ENCODE measurements at places on chromosomes 6 and 20. TPM values are rescaled to one million over a fixed set of nuclear protein-coding genes. Genes with fewer than 3 reads are reported as not detected.

DNA sequence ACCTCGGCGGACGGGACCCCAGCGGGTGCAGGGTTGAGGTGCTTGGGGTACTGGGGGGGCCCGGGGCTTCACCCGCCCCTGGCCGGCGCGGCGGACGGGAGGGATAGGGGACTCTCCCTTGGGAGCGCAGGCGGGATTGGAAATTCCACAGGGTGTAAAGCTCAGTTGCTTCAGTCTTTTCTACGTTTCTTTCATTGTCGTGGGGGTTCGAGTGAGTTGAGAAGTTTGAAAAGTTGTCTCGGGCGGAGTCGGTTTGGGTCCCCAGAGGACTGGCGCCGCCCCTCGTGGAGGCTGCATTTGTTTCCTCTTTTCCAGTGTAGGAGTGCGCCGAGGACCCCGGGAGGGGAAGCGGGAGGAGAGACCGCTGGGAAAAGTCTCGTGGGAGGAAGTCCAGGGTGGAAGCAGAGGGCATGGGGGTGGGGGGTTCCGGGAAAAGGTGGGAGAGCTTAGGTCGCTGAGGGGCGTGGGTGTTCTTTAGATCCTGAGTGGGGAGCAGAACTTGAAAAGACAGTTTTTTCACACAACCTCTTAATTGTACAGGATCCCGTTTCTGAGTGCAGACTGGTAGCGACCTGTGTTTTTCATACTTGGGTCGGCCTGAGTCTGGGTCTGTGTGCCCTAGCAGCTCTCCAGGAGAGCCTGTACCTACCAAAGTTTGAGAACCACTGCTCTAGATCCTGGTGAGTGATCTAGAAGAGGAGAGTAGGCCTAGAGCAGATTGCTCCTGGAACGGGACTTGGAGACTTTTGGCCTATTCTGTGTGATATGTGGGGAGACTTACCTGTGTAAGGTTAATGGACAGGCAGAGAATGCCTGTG is 495 bp downstream of the FAM83B start:
- peak; percentile 33 for DNase-seq

DNA sequence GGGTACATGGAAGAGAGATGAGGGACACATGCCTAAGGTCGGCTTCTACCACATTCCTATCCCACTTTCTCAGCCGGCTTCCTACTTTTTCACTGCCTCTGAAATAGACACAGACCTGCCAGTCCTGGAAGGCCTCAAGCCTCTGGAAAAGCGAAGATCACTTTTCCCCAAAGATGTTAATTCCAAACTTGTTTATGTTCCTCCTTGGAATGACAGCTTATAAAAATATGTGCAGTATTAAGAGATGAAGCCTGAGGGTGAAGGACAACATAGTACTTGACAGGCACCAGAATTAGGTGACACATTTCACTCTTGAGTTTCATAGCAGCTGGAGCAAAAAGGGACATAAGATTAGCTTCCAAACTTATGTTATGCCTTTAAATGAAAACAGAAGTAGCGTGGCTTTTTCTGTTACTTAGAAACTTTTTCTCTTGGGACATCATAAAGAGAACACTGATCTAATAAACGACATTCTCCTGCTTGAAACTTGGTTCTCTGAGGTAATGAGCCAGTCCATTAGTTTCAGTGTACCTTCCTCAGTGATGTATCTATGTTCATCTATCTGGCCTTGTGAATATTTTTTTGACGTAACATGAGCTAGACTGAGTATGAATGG is 25.3 kb downstream of the FOXO3 start:
- no peak for DNase-seq
- peaks cover 2% of the 10 kb centered on the region for H3K36me3 ChIP-seq
- no peaks in the 10 kb centered on the region for H3K27me3 ChIP-seq
- H3K4me3 ChIP-seq: no peak overlapping the region
- no peak overlapping the region for H3K27ac ChIP-seq
- peaks cover 32% of the 10 kb centered on the region for H3K4me1 ChIP-seq

- H3K4me3 ChIP-seq: peak overlapping the region; percentile 5
- no peak overlapping the region for H3K27ac ChIP-seq
- peaks cover 76% of the 10 kb centered on the region for H3K27me3 ChIP-seq
- H3K36me3 ChIP-seq: peaks cover 3% of the 10 kb centered on the region
Measured at GRCh38 chr6:1622851-1623768, 13.4 kb downstream of the FOXC1 start.

- H3K4me1 ChIP-seq: peaks cover 2% of the 10 kb centered on the region
- peaks cover 3% of the 10 kb centered on the region for H3K27me3 ChIP-seq
- no peak for DNase-seq
- H3K4me3 ChIP-seq: no peak overlapping the region
- H3K36me3 ChIP-seq: peaks cover 1% of the 10 kb centered on the region
Measured at GRCh38 chr6:137258170-137258569, 39.0 kb upstream of the IFNGR1 start.

DNA sequence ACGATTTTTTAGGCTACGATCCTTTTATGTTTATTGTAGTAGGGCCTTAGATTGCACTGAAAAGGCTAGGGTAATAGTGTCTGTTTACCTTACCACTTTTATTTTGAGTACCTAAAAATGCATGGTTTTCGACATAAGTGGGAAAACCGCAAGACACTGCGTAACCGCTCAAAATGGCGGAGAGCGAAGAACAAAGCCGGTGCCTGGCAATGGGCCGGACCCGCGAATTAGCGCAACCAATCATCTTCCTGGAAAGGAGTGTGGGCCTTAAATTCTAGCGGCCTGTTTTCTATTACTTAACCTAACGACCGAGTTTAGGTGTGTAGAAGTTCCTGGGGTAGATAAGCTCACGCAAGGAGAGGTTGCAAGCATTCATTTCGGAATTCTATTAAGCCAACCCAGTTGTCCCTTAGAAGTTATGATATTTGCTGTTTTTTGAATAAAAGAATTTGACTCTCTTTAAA is 118.0 kb downstream of the HFE start:
- H3K4me3 ChIP-seq: no peak overlapping the region
- no peaks in the 10 kb centered on the region for H3K27me3 ChIP-seq
- H3K4me1 ChIP-seq: peaks cover 12% of the 10 kb centered on the region
- H3K36me3 ChIP-seq: no peaks in the 10 kb centered on the region

DNA sequence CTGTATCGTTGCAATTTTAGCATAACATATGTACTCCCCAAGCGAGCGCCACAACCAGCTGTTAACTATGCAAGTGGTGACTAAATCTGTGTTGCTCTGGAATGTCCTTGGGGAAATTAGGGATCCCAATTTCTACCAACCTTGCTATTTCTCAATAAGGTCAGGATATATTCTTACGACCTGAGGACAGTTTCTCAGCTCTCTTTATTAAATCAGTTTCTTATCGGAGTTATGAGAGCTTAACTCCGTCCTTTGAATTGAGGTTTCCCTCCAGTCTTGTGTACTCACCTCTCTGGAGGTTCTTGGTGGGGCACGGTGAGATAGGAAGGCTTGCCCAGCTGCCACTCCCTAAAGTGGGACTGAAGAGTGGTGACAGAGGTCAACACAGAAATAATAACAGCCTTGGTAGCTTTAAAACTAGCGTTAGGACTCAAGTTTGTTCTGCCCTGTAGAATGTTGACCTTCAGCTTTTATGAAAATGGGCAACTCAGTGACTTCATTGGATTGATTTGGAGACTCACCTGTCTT is 694 bp downstream of the MRPS18B start:
- H3K36me3 ChIP-seq: peaks cover 25% of the 10 kb centered on the region
- no peak for DNase-seq
- peak overlapping the region; percentile 100 for H3K4me3 ChIP-seq
- peaks cover 19% of the 10 kb centered on the region for H3K4me1 ChIP-seq
- H3K27me3 ChIP-seq: no peaks in the 10 kb centered on the region

GRCh38 chr6:26351544-26351953 is 13.4 kb upstream of the BTN3A2 start:
- H3K4me1 ChIP-seq: peaks cover 3% of the 10 kb centered on the region
- DNase-seq: no peak
- H3K4me3 ChIP-seq: no peak overlapping the region
- no peak overlapping the region for H3K27ac ChIP-seq
- no peaks in the 10 kb centered on the region for H3K36me3 ChIP-seq
- no peaks in the 10 kb centered on the region for H3K27me3 ChIP-seq

DNA sequence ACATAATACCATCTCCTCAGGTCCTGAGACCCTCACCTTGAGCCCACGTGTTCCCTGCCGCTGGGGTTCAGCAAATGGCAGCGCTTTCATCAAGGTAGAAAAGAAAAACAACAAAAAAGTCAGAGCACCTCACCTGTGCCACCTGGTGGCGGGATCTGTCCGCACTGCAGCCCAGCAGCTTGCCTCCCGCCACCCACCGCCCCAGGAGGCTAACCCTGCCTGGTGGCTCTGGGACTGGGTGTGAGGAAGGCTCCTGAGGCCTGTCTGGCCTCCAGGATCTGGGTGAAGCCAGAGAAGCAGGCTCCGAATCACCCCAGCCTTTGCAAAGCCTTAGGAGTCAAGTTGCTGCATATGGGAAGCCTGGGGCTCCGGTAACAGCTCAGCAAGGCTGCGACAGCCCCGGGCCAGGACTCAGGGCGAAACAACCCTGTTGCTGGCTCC is 270.8 kb downstream of the BMP7 start:
- peaks cover 10% of the 10 kb centered on the region for H3K27me3 ChIP-seq
- H3K4me3 ChIP-seq: no peak overlapping the region
- no peaks in the 10 kb centered on the region for H3K4me1 ChIP-seq
- H3K27ac ChIP-seq: no peak overlapping the region
- no peaks in the 10 kb centered on the region for H3K36me3 ChIP-seq

DNA sequence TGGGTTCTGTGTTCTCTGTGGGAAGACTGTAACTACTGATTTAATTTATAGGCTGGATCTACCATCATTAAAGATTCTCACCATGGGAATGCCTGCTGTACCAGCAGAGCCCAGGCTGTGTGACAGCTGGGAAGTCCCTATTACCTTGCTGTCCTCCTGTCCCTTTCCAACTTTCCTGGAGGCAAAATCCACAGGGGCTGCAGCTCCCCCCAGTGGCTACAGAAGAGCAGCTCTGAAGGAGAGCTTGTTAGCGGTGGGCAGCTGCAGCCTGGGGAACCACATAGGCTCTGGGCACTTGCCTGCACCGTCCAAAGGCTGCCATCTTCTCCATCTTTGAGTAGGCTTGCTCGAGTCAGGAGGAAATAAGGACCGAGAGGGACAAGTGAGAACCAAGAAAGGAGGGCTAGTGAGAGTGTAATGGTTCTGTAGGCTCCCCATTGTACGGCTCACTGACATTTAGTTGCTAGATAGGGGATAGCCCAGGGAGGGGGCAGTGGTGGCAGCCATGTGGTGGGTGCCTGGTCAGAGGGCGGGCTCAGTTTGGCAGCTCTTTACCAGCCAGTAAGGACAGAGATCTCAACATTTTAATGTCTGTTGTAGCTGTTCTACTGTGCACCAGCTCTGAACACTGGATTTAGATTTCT is 155.1 kb upstream of the MLIP start:
- H3K27ac ChIP-seq: no peak overlapping the region
- peak; percentile 44 for DNase-seq
- no peaks in the 10 kb centered on the region for H3K36me3 ChIP-seq

DNA sequence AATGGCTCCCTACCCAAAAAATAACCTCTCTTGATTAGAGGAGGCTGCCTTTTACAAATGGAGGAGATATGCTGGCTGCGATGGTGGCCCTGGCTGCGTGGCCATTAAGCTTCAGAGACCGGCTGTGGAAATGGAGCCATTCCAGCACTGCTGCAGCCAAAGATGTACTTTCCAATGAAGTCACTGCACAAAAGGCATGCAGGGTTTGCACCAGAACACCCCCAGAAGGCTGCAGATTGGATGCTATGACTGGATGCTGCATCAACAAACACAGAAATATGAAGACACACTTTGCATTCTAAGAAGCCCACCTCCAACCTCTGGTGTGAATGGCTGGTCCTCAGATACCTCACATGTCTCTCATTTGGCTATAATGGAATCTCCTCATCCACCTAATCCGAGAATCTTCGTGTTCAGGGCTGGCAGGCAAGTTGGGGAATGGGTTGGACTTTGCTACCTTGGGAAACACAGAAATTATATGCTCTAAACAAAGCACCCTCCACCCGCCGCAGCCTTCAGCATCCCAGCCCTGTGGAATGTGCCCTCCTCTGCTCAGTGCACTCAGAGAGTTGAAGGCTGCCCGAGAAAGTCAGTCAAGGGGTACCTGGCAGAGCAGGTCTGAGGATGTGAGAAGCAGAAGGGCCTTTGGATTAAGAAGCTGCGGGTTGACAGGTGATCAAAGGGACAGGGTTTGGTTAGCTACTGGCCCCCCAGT is 35.3 kb downstream of the APCDD1L start:
- H3K36me3 ChIP-seq: peaks cover 6% of the 10 kb centered on the region
- no peaks in the 10 kb centered on the region for H3K4me1 ChIP-seq
- DNase-seq: no peak
- H3K4me3 ChIP-seq: no peak overlapping the region
- peaks cover 18% of the 10 kb centered on the region for H3K27me3 ChIP-seq

- H3K27ac ChIP-seq: no peak overlapping the region
- DNase-seq: no peak
- peaks cover 2% of the 10 kb centered on the region for H3K4me1 ChIP-seq
Measured at GRCh38 chr6:155117256-155117655, 122.1 kb downstream of the TIAM2 start.

The TTBK1 gene
- 1.7 TPM for total RNA-seq

The SRXN1 gene
- total RNA-seq: 13.8 TPM

DNA sequence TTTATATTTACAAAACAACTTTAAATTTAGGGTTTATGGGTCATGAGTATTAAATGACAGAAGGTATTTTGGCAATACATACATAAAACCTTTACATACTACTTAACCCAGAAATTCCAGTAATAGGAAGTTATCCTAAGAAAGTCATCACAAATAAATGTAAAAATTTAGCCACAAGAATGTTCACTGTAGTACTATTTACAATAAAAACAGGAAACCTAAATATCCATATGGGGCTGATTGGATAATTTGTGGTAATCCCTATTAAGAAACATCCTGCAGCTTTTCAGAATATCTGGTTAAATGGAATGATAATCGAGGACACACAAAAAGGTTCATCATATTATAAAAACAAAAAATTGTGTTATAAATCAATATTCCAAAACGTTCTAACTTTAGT is 44.4 kb downstream of the TRAM2 start:
- no peak for DNase-seq
- peaks cover 9% of the 10 kb centered on the region for H3K4me1 ChIP-seq
- peaks cover 5% of the 10 kb centered on the region for H3K36me3 ChIP-seq
- H3K27me3 ChIP-seq: no peaks in the 10 kb centered on the region
- no peak overlapping the region for H3K27ac ChIP-seq

DNA sequence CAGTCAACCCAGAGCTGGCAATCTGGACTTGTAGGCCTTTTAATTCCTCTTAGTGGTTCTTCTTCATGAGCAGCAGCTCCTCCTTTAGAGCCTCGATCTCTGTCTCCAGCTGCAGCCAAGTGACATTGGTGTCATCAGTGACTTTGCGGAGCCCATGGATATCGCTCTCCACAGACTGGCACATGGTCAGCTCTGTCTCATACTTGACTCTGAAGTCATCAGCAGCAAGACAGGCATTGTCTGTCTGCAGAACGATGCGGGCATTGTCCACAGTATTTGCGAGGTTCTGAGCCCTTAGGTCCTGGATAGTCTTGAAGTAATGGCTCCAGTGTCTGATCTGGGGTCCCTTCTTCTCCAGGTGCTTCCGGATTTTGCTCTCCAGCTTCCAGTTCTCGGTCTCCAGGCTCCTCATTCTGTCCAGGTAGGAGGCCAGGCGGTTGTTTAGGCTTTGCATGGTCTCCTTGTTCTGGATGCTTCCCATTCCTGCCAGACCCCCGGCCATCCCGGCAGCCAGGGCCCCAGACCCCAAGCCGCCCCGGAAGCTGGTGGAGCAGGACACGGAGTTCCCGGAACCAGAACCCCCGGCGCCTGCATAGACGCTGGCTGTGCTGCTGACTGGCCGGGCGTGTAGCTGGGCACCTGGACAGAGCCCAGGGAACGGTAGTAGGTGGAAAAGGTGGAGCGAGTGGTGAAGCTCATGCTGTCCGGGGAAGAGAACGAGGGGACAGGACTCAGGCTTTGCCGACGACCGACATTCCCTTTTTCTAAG is 15.1 kb downstream of the RFPL4B start:
- no peak overlapping the region for H3K4me3 ChIP-seq
- no peaks in the 10 kb centered on the region for H3K4me1 ChIP-seq
- H3K36me3 ChIP-seq: no peaks in the 10 kb centered on the region
- no peak for DNase-seq

All from progenitor cell of endocrine pancreas (in vitro differentiated cells).